ENCODE measurements at places on chromosomes 5 and 9.

DNA sequence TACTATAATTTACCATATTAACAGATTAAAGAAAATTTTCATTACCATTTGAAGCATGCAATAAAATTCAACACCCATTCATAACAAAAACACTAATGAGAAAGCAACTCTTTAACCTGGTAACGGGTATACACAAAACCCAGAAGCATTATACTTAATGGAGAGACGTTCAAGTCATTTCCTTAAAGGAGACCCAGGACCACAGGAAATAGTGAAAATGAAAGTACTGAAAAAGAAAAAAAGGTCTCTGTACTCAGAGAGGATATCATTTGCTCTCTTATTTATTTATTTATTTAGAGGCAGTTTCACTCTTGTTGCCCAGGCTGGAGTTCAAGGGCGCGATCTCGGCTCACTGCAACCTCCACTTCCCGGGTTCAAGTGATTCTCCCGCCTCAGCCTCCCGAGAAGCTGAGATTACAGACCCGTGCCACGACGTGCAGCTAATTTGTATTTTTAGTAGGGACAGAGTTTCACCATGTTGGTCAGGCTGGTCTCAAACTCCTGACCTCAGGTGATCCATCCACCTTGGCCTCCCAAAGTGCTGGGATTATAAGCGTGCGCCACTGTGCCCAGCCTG is 61.6 kb downstream of the SETX start:
- no peak for DNase-seq

DNA sequence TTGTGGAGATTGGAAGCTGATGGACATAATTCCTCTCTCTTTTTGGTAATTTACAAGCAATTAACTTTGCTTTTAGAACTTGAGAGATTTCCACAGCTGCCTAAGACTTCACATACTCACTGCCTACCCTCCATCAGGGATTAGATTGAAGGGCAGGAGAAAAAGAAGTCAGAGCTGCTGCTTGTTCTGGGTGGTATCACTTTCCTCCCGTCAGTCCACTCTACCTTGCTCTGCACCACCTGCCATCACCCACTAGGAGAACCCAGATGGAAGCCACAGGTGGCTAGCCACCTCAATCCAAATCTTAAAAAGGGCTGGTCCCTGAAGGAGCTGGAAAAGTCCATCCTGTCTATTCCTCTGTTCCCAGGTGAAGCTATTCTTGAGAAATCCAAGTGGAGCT is 10.5 kb downstream of the IRF1 start:
- DNase-seq: no peak

DNA sequence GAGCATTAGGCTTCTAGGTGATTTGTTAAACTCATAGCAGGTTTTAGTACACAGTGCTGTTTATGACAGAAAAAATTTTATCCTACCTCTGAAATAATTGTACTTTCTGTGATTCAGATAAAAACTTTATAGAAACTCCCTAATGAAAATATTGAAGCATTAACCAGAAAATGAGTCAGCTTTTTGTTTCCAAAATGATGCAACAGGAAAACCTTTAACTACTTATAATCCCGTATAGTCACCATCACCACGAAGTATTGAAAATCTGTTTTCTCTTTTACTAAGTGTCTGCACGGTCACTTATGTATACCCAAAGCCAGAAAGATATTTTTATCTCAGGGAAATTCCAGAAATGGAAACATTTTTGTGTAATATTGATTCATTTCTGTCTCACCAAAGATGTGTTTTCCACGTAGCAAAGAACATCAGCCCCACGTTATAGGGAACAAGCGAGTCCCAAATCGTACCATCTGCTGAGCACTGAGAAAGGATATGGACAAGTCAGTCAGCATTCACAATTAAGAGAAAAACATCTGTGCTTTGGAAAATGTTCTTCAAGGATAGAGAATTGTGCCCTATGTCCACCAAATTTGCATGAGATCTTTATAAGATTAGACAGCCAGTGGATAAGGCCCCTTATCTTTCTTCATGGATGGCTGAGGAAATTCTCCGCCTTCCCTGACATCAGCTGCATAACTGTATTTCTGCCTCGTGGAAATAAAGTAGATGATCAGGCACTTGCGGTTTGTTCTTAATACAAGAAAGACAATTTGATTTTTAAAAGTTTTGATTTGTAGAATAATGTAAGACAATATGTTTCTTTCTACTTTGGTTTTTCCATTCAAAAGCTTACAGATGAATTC is 41.9 kb downstream of the TNFAIP8 start:
- DNase-seq: no peak

DNA sequence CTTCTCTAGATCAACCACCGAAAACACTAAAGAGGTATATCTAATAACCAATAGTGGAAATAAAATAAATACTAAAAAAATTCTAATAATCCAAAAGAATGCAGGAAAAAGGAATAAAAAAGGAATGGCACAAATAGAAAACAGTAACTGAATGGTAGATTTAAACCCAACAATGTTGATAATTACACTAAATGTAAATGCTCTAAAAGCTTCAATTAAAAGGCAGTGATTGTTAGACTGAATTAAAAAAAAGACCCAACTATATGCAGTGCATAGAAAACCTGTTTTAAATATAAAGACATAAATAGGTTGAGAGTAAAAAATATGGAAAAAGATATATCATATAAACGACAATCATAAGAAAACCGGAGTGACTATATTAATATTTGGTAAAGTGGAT is 9.2 kb upstream of the ZBTB5 start:
- DNase-seq: no peak

DNA sequence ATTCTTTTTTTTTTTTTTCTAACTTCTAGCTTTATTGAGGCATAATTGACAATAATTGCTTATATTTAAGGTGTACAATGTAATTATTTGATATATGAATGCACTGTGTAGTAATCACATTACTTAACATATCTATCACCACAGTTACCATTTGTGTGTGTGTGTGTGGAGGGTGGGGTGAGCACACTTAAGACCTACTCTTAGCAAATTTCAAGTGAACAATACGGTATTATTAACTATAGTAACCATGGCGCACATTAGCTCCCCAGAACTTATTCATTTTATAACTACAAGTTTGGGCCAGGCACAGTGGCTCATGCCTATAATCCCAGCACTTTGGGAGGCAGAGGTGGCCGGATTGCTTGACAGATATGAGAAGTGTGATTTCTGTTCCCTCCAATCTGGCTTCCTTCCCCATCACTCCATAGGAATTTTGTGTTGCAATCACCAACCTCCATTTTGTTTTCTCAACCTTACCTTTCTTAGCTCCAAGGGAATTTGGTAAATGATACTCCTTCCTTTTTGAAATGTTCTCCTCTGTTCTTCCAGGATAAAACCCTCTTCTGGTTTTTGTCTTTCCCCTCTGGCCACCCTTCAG is 14.9 kb downstream of the TXN start:
- no peak for DNase-seq

- DNase-seq: no peak
Measured at GRCh38 chr9:121743441-121744001, 92.1 kb downstream of the DAB2IP start.

DNA sequence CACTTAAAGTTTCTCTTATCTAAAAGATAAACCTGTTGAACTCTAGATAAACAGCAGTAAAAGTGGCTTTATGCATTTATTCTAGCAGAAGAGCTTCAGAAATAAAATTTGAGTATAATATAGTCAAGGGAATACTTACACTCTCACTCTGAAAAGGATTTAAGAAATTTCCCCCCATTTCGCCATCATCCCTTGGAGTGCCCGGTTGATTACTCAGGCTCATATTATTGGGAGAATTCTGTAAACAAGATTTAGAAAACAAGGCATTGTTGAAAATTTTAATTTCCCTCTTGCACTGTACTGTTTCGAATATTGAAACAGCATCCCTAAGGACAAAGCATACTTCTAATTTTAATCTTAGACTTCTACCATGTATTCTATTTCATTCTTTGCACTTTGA is 34.5 kb upstream of the ACOT12 start:
- DNase-seq: no peak

DNA sequence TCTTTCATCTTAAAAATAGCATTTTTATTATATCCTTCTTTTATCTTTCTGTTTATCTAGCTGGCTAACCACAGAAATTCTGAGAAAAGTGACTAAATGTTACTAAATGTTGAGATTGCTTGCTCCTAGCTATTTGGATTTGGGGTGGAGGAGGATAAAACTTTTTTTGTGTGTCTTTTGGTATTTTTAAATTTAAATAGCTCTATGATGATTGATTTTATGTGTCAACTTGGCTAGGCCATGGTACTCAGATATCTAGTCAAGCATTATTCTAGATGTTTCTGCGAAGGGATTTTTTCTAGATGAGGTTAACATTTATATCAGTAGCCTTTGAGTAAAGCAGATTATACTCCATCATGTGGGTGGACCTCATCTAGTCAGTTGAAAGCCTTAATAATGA is 75.0 kb downstream of the GCNT1 start:
- DNase-seq: no peak

DNA sequence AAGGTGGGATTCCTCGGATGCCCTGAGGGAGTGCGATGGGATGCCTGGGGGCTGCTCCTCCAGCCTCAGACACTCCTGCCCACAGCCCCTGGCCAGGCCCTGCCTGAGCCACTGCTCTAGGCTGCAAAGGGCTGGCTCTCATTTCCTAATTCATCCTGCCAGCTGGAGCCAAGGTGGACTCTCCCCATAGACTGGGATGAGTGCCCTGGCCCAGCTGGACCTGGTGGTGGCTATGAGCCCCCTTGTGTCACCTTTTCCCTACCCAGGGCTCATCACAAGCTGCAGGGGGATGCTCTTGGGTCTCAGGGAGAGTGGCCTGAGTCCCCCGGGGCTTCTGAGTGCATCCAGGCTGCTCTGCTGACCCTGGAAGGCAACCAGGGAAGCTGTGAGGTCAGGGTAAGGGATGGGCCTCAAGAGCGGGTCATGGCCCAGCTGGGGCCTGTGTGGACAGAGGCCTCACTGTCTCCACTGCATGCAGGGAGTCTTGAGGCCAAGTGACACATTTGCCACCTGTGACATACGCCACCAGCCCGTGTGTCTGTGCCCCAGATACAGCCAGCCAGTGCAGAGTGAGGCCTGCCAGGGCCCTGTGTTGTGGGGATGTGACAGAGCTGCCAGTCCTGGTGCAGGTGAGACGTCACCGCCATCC is 102.7 kb upstream of the IER5L start:
- DNase-seq: peak; percentile 2

GRCh38 chr5:135295852-135296251 is 103.2 kb downstream of the MACROH2A1 start:
- no peak for DNase-seq

- no peak for DNase-seq
Measured at GRCh38 chr5:90843443-90843842, 284.8 kb downstream of the ADGRV1 start.

DNA sequence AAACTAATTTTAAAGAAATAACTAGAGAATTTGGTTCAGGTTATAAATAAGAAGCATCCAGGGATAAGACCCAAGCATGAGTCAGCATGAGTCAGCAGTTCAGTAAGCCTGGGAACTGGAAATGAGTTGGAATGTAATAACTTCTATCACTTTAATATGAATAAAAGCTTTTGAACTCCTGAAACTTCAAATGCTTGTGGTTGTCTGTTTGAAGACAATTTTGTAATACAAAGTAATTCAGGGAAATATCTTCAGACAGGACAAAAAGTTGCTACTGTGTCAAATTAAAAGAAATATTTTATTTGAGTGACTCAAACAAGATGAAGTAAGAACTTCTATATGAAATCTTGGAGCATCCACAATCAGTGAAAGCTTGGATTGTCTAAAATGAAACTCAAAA is 331.2 kb upstream of the DAB2 start:
- no peak for DNase-seq

- DNase-seq: no peak
Measured at GRCh38 chr9:101564252-101564651, 30.5 kb downstream of the PPP3R2 start.

GRCh38 chr5:33148076-33148513 is 292.7 kb upstream of the TARS1 start:
- no peak for DNase-seq

GRCh38 chr9:93612796-93613154 is 36.4 kb downstream of the PHF2 start:
- DNase-seq: no peak

GRCh38 chr5:77662635-77663034 is 24.1 kb upstream of the OTP start:
- DNase-seq: no peak

DNA sequence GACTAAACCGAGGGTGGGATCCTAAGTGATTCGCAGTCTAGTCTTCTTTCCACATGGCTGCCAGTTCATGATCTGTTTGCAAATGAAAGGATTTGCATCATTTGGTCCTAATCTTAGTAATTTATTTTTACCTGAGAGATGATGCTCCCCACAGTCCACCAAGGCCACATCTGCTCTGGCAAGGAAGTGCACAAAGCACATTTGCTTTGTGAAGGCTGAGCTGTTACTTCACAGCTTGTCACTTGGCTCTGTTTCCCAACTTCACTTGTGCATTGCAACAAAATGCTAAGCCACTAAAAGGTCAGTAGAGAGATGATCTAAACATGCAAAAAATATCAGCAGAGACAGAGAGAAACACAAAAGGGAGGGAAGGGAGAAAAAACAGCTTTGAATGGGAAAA is 128.5 kb upstream of the VLDLR start:
- no peak for DNase-seq

DNA sequence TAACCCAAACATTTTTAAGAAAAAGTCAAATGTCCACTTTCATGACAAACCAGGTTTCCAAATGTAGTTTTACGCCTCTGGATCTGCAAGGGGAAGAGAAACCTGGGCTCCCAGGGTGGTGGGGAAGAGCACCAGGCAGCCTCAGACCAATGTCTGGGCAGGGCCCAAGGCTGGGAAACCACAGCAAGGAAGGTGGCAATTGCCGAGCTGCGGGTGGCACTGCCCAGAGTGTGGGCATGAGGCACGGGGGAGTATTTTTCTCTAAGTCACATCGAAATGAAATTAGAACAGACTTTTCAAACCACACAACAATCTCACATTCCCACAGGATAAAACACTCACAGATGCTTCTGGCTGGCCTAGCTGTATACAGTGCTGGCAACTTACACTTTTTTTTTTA is 32.6 kb upstream of the RASGEF1C start:
- no peak for DNase-seq
